ENCODE measurements at places on chromosomes 13 and 19.

GRCh38 chr19:40035996-40036395 is 20.0 kb downstream of the ZNF780B start:
- no peak for DNase-seq

DNA sequence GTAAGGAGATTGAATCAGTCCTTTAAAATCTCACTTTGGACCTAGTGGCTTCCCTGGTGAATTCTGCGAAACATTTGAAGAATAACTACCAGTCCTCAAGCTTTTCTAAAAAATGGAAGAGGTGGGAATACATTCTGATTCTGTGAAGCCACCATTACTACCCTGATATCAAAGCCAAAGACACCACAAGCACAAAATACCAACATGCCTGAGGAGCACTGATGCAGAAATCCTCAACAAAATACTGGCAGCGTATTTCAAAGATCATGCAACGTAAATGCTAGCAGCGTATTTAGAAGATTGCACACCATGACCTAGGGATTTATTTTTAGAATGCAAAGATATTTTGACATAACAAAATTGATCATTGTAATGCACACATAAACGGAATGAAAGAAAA is 14.4 kb downstream of the ATP4B start:
- no peak for DNase-seq

DNA sequence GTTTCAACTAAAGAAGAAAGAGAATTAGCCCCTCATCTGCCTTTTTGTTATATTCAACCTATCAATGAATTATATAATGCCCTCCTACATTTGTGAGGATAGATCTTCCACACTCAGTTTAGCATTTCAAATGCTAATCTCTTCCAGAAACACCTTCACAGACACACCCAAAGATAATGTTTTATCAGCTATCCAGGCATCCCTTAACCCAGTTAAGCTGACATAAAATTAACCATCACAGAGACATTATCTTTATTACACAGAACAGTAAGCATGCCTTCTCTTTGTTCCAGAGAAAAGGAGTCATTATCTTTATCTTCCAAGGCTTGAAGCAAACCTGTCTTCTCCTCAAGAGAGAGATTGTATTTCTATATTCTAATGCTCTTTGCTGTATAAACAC is 53.1 kb downstream of the PCDH20 start:
- no peak for DNase-seq

GRCh38 chr19:48596679-48597465 is 9.7 kb upstream of the SPACA4 start:
- no peak for DNase-seq

DNA sequence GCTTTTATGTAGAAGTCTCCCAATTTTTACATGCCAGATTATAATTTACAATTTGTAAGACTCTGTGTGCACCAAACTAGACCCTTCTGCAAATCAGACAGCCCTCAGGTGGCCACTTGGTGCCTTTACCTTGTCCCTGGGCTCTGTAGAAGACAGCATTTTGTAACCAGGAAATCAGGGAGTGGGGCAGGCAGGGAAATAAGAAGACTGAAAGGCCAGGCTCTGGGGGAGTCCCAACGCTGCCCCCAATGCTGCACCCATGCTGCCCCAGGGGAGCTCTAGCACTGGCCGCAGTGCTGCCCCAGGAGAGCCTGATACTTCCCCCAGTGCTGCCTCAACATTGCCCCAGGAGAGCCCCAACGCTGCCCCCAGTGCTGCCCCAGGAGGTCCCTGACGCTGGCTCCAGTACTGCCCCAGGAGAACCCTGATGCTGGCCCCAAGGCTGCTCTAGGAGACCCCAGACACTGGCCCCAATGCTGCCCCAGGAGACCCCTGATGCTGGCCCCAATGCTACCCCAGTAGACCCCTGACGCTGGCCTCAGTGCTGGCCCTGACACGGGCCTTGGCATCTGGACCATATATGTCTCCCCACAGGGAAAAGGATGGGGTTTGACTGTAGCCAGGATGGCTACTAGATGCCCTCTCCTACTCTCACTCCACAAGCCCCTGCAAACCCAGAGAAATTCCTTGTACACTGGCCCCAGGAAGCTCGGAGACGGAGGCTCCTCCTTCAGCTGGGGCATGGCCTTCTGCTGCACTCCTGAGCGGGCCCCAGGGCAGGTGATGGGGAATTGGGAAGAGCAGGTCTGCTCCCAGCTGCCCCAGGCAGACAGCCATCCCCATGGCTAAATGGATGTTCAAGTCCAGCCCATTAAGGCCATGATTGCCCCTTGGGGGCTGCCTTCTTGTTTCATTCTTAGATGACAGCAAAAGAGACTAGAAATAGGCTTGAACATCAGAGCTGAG is 23.6 kb downstream of the VSTM2B start:
- DNase-seq: no peak

DNA sequence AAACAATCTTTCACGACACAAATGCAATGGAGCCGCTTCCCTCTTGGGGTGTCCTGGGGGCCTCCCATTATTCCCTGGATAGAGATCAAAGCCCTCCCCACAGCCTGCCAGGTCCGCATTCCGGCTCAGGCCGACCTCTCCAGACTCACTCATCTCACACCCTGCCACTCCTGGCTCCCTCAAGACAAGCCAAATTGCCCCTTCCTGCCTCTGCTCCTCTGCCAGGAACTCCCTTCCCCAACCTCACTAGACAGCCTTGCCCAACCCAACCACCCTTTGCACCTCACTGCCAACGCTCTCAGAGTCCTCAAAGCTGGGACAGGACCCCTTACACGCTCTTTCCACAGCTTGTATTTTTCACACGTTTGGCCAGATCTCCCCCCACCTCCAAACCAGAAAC is 1.5 kb downstream of the ABHD17A start:
- DNase-seq: no peak

- no peak for DNase-seq
These were observed 964 bp downstream of the SPINT2 start for GRCh38 chr19:38265213-38265861.

DNA sequence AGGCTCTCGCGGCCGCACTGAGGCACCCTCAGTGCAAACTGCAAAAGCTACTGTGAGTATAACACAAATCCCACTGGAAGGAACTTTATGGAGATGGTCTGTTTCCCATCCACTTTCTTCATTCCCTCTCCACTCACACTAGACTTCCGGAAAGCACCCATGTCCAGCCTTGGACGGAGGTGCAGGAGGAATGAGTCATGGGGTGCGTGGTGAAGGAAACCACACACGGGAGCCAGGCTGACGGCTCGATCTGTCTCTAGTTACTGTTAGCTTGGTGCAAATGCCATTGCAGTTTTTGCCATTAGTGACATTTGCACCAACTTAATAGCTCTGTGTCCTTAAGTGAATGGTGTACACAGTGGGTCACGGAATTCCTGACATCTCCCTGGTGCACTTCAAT is 14.6 kb downstream of the NLRP8 start:
- no peak for DNase-seq

DNA sequence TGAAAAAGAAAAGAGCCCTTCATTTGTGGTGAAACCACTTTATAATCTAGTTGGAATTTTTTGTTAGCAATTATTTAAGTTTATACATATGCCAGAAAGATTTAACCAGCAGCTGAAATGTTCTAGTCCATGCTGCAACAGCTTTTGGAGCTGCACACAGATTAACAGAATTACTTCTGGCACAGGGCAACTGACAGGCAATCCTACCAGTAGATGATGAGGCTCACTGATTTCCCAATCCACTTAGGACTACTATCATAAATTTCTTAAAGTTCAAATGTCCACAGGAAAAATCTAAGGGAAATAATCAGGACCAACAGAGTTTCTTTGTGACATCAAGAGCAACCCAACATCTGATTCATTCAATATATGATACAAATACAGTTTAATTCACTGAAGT is 78.8 kb downstream of the CRYL1 start:
- DNase-seq: no peak

Measured in GM20000 (cell line).